ENCODE measurements at places on chromosomes 12 and 14. TPM values are rescaled to one million over a fixed set of nuclear protein-coding genes. Genes with fewer than 3 reads are reported as not detected.

DNA sequence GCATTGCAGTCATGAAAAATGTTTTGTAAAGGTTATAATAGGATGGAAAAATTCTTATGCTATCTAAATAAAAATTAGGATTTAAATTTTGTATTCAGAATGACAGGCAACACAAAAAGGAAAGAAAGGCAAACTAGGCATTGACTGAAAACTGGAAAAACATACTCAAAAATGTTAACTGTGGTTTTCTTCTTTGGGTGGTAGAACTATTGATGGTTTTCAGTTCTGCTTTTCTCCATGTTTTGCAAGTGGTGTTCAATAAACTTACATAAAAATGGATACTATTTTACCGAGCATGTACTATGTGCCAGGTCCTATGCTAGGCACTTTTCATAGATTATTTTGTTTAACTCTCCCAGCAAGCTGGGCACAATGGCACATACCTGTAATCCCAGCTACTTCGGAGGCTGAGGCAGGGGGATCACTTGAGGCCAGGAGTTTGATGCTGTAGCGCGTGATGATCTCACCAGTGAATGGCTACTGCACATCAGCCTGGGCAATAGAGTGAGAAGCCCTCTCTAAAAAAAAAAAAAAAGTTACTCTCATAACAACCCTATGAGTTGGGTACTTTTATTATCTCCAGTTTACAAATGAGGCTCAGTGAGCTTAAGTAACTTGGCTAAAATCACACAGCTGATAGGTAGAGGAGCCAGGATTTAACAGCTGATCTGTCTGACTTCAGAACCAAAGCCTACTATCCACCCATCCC lies 26.3 kb upstream of the TCP11L2 start:
- no peaks in the 10 kb centered on the region for H3K27me3 ChIP-seq
- no peak for DNase-seq
- H3K27ac ChIP-seq: no peak overlapping the region
- no peak overlapping the region for H3K4me3 ChIP-seq
- H3K4me1 ChIP-seq: peaks cover 5% of the 10 kb centered on the region

- DNase-seq: no peak
- H3K36me3 ChIP-seq: no peaks in the 10 kb centered on the region
- H3K27me3 ChIP-seq: no peaks in the 10 kb centered on the region
- no peak overlapping the region for H3K4me3 ChIP-seq
- H3K27ac ChIP-seq: no peak overlapping the region
These were observed 62.7 kb upstream of the FBRSL1 start for GRCh38 chr12:132427174-132427768.

- H3K4me3 ChIP-seq: no peak overlapping the region
- DNase-seq: no peak
- no peaks in the 10 kb centered on the region for H3K4me1 ChIP-seq
- H3K36me3 ChIP-seq: no peaks in the 10 kb centered on the region
These were observed 465.2 kb downstream of the LRIG3 start for GRCh38 chr12:58455136-58455535.

DNA sequence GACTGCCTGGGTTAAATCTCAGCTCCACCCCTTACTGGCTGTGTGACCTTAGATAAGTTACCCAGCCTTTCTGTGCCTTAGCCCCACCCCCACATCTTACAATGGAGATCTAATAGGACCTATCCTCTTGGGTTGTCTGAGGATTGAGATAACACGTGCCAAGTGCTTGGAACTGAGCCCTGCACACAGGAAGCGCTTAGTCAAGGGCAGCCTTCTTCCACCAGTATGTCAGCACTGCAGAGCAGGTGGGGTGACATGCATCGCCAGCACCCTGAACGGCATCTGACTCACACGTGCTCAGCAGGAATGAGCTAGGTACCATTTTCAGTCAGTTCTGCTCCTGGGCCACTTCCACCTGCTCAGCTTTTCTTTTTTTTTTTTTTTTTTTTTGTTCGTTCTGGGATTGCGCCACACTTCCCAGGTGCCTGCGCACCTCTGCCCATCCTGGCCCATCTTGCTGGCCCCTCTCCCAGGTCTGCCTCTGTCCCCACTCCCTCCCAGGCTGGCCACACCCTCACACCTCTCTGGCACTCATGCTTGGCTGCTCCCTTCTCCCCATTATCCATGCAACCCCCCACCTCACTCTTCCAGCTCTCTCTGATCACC lies 19.6 kb downstream of the LGMN start:
- H3K27ac ChIP-seq: no peak overlapping the region
- DNase-seq: no peak
- H3K36me3 ChIP-seq: no peaks in the 10 kb centered on the region
- H3K27me3 ChIP-seq: no peaks in the 10 kb centered on the region
- H3K4me3 ChIP-seq: no peak overlapping the region

- H3K27me3 ChIP-seq: no peaks in the 10 kb centered on the region
- no peak for DNase-seq
- no peaks in the 10 kb centered on the region for H3K4me1 ChIP-seq
- H3K36me3 ChIP-seq: no peaks in the 10 kb centered on the region
These were observed 379.6 kb downstream of the FLRT2 start for GRCh38 chr14:85909581-85909980.

DNA sequence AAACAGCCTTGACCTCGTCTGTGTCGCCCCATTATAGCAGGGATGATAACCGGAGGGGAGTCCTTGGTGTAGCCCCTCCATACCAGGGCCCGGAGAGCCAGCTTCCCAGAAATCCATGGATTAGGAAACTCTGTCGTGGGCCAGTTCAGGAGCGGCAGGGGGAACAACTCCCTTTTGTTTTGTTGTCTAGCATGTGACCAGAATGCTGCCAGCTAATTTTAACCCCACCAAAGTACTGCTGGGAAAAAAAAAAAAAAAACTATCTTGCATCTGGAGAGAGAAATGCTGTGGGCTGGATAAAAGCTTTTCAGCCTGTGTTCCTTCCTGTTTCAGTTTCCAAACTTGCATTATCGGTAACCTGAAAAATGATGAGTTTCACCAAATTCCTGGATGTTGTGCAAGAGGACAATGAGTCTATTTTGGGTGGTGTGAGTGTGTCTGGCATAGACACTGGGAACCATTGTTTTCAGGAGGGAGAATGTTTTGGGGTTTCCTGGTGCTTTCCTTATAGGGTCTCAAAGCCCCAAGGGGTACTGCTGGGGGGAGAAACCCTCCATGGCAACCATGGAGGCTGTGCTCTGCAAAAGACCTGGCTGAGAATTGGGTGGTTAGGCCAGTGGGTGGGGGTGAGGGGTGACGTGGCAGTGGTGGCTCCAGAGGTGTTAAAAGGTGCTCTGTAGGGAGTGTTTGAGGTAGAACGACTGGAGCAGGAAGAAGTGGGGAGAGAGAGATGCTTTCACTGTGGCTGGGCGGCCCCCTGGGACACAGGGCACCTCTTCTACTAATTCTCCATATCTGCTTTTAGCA lies 14.9 kb upstream of the IRF2BPL start:
- H3K27ac ChIP-seq: peak overlapping the region; percentile 84
- no peak for DNase-seq
- H3K4me1 ChIP-seq: peaks cover 3% of the 10 kb centered on the region
- no peak overlapping the region for H3K4me3 ChIP-seq
- H3K27me3 ChIP-seq: no peaks in the 10 kb centered on the region

DNA sequence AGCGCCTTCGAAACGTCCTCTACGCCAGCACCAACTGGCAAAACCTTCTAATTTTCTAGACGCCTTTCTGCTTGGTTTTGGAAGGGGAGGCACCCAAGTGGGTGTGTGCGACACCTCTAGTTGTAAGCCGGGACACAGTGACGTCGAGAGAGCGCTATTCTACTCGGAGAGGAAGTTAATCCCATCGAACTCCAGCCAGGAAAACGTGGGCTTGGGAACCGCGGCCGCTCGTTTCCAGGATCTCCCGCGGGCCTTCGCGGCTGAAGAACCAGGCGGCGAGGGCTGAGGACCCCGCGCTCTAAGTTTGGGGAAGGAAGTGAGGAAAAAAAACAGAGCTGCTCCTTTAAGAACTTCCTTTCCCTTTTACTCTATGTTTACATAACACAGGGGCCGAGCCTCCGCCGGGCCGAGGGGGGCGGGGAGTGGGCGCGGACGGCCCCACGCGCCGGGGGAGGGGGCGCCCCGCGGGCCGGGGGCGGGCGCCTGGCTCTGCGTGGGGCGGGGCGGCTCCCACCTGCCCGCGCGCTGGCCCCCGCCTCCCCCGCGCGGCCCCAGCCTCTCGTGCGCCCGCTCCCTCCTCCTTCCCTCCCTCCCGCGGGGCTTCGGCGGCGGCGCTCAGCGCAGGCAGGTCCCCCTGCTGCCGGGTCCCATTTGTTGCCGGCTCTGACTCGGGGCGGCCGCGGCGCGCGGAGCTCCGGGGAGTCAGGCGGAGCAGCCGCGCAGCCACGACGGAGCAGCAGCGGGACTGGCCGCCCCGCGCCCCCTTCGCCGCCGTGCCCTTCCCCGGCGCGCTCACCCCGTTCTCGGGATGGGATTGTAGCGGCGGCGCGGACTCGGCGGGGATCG lies at the start of gene PELI2:
Gene PELI2, plus strand, starts transcription at position 647 of the 846 bp plus-strand sequence. CDS start 250 bp downstream, outside the sequence.
- no peaks in the 10 kb centered on the region for H3K36me3 ChIP-seq
- H3K27ac ChIP-seq: peak within 1 kb of the TSS; percentile 99
- DNase-seq: peak; percentile 60
- peaks cover 50% of the 10 kb centered on the region for H3K4me1 ChIP-seq
- no peaks in the 10 kb centered on the region for H3K27me3 ChIP-seq

Gene SMIM41
- 16.5 TPM for total RNA-seq

Gene OR4N2
- total RNA-seq: not detected

Gene LTB4R2
- 31.5 TPM for total RNA-seq

Gene SERPINA3
- 339 TPM for total RNA-seq

Gene MYH6
- total RNA-seq: not detected

Gene KERA
- not detected for total RNA-seq

Gene KRT86
- not detected for total RNA-seq

Gene GLS2
- not detected for total RNA-seq

Measured in tibial nerve (tissue), 4 donors.